ENCODE measurements at places on chromosomes 6 and 20.

GRCh38 chr20:25062841-25063240 is 4.9 kb upstream of the ACSS1 start:
- no peak for DNase-seq

- no peak for DNase-seq
Measured at GRCh38 chr20:64247307-64247618, 8.3 kb upstream of the PCMTD2 start.

GRCh38 chr6:134352786-134353480 is 35.0 kb upstream of the SGK1 start:
- DNase-seq: no peak

DNA sequence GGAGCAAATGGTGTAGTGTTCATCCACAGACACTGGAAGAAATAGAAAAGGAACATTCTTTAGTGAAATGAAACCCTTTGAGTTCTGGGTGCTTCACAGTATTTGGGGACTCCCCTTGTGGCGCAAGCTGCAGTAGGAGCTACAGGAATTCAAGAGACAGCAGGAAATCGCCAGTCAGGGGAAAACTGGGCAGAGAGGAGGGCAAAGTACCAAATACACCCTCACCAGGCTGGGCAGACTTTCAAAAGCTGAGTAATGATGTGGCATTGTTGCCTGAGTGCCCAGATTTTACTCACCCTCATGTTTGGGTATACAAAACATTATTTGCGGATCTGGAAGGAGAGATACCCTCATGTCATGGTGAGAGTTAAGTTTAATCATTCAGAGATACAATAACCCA is 97.9 kb downstream of the SOD2 start:
- no peak for DNase-seq

- DNase-seq: peak; percentile 48
Measured at GRCh38 chr6:36118550-36119107, 11.7 kb upstream of the MAPK13 start.

- no peak for DNase-seq
Measured at GRCh38 chr20:40464731-40465208, 224.3 kb downstream of the MAFB start.

- DNase-seq: no peak
Measured at GRCh38 chr6:157768863-157769551, 54.0 kb upstream of the SNX9 start.

DNA sequence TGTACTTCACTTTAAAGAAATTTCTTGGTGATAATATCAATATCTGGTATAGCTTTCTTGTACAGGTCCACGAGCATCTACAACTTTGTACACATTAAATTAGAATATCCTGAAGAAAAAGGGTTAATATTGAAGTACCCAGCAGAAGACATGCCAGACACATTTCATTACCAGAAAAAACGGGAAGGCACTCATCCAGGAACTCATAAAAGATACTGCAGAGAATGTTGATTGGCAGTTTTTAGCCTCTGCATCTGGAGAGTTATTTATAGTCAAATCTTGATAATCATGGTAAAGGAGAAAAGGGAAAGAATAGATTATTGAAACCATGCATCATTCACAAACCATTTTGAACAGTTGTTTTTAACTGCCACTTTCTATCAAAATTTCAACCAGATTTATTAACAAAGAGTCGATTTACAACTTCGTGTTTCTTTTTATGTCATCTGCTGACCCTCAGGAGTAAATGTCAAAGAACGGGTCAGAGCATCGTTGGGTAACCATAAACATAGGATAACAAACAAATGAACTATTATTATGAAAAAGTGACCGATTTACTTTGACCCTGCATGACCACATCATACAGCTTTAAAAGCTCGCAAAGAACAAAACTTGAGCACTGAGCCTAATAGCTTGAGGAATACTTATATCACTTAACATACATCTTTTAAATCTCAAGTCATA is 229.2 kb upstream of the SGK1 start:
- no peak for DNase-seq

DNA sequence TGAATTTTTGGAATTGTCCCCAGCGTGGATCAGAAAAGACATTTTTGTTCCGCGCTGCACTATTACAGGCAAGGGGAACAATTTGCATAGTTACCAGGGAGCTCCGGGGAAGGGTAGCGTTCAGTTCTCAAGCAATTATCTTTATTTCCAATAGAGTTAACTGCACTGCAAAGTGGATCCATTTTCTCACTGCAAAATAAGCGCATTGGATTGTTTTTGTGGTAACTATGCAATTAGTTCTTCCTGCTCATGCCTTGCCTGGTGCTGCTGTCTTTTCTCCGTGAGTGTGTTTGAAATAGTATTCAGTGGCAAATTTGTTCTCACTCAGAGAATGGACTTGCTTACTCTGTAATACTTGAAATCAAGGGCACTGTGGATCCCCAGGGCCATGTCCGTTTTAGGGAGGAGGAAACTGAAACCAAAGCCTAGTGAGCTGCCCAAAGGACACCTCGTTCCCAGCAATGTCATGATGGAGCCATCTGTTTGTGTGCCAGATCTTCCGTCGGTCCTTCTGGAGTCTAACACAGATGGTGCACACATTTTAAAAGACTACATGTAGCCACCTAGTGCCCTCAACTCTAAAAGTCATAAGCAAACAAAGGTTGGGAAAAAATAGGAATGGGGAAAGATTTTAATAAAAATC is 7.4 kb upstream of the PCK1 start:
- no peak for DNase-seq

- no peak for DNase-seq
Measured at GRCh38 chr6:63418741-63419140, 99.0 kb upstream of the LGSN start.

- DNase-seq: no peak
Measured at GRCh38 chr20:62020935-62021701, 44.6 kb downstream of the TAF4 start.

Measured in activated CD4-positive, CD25-positive, alpha-beta regulatory T cell treated with anti-CD3 and anti-CD28 coated beads, Interleukin-2, amount 50 U/mL, for 16 hours (primary cell).